ENCODE measurements at places on chromosomes 4 and X. TPM values are rescaled to one million over a fixed set of nuclear protein-coding genes. Genes with fewer than 3 reads are reported as not detected.

GRCh38 chr4:152283801-152284470 lies 252.0 kb downstream of the FBXW7 start:
- no peak for DNase-seq

GRCh38 chr4:166527500-166527899 lies 654.5 kb downstream of the TLL1 start:
- no peak for DNase-seq

DNA sequence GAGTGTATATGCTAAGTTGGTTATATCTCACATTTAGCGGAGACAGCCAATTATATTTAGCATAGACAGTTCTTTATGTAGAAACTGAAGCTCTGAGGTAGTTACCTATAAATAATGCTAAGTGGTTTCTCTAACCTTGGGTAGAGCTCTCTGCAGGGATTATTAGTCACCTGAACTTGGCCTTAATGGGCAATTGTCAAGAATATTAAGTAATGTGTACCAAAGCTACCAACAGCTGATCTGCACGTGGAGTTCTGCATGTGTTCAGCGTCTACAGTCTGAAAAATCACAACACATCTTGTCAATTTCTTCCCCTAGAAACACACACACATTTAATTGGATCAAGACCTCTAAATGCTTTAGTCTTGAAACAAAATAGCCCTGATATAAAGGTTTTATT lies 740.6 kb upstream of the FAM241A start:
- DNase-seq = no peak

DNA sequence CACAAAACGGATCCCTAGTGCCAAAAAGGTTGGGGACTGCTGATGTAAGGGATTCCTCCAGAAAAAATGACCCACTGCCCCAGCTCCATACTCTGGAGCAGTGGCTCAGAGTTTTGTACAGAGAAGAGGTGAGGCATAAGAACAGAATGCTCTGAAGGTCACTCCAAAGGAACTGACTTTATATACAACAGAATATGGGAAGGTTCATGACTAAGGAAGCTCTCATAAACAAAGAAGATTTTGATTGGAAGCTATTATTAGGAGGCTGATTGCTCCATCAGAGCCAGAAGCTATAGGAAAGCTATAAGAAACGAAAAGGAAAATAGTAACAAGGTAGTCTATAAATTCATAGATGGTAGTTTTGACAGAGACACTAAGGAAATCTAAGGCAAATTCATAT lies 203.1 kb downstream of the SLC7A11 start:
- no peak for DNase-seq

DNA sequence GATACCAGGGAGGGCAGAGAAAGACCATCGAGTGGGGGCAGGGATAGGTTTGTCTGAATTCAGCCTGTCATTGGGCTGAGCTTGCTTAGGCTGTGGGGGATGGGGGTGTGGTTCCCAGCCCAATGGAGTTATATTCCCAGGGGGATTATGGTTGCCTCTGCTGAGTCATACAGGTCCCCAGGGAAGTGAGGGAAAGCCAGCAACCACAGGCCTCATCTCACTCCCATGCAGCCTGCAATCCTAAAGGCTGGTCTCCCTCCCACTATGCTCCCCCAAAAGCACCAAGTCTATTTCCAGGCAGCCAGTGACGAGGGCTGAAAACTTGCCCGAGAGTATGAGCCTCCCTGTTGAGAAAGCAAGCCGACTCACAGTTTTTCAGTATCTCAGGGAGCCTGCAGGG lies 39.3 kb downstream of the AFM start:
- no peak for DNase-seq

- DNase-seq = no peak
These were observed 36.2 kb downstream of the FAM241A start for GRCh38 chr4:112181358-112182000.

The C4orf33 gene
- 9.0 TPM for total RNA-seq

Data from right lobe of liver (tissue), 6 donors.